Ureter (tissue), 1 donor: ENCODE measurements at places on chromosomes 6 and 20.

DNA sequence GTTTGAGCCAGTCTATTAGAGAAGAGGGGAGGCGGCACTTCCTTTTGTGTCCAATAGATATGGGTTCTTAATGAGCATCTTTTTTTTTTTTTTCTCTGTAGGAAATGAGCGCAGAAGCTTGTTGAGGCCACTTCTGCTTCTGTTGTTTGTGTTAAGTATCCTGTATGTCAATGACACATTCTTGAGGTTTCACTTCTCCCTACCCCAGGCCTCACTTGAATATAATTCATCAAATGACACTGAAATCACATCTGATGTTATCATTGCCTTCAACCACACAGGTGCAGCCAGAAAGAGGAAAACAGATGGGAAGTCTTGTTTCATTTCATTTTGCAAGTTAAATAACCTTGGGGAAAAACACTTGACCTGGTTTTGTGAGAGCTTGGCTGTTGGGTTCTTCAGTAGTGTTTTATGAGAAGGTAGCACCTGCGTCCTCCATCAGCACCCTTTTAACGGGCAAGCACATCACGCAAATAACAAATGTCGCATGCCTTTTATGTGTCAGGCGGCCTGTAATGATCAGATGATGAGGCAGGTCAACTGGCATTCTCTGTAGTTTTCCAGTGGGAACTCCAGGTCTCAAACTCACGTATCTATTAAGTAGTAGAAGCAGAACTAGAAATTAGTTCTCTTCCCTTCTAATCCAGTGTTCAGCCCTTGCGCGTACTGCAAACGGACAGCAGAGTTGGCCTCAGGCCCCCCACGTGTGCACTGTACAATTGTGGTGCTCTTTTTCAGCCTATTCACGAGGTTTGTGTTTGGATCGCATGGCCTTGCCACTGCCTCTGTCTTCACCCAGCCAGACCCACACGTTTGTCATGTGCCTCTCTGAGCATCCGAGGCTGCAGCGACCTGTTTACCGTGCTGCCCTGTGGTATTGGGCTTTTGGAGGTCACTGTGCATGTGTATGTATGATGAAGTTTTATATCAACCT is 23.5 kb downstream of the PLEKHG1 start:
- DNase-seq: no peak

GRCh38 chr6:68615938-68616337 is 19.1 kb upstream of the ADGRB3 start:
- no peak for DNase-seq

GRCh38 chr6:1592852-1593251 is 16.9 kb upstream of the FOXC1 start:
- no peak for DNase-seq

DNA sequence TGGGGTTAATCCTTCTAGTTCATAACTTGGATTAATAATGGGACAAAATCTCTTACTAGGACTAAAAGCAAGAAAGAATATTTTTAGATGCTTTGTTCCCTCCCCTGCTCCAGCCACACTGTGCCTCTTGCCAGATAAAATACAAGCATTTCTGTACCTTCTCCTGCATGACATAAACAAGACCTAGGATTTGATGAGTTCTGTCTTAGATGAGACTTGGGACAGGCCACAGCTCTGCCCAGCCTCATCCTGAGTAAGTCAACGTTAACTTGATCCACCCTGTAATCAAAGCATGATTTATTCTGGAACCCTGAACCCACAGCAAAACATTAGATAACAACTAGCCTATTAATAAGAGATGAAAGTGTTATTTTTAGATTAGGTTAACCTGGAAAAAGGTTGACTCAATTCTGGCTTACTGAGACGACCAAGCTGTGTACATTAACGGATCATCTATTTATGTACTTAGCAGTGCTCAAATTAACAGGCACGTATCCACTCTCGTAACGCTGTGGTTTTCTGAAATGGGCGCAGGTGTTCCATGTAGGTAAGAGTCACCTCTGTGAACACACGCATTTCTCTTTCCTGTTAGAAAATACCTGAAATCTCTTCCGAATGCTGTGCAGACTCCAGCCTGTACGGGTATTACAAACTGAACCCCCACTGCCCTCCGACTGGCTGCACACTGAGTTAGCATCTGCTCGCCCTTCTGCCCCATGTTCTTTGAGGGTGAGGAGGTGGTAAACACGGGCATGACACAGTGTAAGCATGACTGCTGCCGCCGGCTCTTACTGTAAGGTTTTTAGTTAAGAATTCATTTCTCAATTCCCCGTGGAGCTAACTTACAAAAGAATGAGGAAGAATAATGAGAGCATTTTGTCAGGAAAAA is 132.1 kb upstream of the FOXQ1 start:
- no peak for DNase-seq

DNA sequence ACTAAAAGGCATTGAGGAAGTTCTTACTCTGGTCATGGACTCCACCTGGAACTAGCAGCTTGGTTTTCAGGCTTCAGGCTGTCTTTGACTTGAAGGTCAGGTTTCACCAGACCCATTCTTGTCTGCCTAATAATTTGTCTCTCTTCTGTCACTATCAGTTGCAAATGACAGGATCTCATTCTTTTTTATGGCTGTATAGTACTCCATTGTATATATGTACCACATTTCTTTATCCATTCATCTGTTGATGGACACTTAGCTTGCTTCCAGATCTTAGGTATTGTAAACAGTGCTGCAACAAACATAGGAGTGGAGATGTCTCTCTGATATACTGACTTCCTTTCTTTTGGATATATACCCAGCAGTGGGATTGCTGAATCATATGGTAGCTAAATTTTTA is 73.1 kb upstream of the SYNCRIP start:
- no peak for DNase-seq

- DNase-seq: no peak
These were observed 32.5 kb upstream of the PIM1 start for GRCh38 chr6:37137201-37138090.

DNA sequence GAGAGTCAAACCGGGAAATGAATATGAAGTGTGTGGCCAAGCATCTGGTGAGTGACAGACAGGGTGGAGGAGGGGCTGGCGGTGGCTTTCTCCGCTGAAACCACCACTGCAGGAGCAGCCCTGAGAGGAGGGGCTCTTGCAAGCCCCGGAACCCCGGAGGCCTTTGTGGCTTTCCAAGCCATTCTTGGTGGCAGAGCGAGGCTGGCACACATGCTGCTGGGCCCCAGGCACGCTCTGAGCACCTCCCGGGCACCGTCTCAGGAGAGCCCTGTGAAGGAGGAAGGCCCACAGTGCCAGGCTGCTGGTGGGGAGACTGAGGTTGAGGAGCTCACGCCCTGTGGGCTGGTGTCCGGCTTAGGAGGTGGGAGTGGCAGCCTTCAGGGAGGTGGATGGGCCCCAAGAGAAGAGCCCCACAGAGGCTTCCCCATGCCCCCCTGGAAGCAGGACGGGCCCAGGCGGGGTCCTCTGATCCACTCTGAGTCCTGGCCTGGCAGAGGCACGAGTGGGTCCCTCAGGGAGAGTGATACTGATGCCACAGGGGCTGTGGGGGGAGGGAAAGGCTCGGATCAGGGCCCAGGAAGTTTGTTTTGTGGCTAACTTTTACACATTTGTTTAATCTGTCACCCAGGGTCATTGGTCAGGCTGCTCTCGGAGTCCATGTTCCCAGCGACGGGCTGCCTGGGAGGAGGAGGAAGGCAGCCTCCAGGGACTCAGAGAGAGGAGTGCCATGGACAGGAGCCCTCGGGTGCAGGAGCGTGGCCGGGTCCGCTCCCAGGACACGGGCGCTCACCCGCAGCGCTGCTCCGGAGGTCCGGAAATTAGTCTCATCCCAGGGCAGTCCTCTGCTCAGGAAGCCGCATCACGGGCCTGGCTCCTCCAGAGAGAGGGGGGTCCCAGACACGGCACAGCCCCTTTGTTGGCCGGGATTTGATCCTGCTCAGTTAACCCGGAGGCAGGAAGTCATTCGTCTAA is 170.7 kb downstream of the ERMARD start:
- no peak for DNase-seq

- DNase-seq: no peak
These were observed 209.7 kb upstream of the TENT5A start for GRCh38 chr6:81962198-81962597.

DNA sequence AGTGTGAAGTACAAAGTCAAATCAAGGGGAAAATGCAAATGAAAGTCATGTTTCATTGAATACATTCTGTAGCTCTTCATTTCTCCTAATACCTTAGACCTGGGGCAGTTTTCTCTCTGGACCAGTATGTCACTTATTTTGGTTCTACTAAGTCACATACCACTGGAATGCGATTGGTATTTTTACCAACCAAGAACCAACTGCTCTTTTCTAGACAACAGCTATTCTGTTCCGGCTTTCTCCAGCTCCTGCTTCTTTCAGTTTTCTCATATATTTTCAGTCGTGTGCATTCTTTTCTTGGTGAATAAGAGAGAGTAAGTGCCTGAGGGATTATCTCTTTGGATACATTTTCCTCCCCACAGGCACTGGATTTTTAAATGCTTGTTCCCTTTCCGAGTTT is 39.2 kb upstream of the SPACA1 start:
- no peak for DNase-seq

GRCh38 chr6:31351401-31352309 is 5.3 kb downstream of the HLA-B start:
- DNase-seq: no peak

- DNase-seq: no peak
These were observed 19.1 kb downstream of the FBXL4 start for GRCh38 chr6:98928688-98929087.

DNA sequence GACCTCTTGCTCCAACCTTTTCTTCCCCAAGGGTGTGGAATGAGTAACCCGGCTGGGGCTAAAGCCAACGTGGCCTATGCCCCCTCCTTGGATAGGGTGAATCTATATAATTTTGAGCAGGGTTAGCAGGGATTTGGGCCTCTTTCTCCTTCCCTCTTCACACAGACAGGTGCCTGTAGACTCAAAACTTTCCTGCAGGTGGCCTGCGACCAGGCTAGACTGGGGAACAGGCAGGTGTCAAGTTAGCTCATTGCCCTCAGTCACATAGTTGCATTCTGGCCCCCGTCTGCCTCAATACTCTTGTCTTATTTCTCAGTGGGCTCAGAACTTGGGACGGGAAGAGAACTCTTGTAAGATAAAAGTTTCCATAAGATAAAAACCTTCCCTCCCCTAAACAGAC is 243.0 kb downstream of the ATXN1 start:
- no peak for DNase-seq

DNA sequence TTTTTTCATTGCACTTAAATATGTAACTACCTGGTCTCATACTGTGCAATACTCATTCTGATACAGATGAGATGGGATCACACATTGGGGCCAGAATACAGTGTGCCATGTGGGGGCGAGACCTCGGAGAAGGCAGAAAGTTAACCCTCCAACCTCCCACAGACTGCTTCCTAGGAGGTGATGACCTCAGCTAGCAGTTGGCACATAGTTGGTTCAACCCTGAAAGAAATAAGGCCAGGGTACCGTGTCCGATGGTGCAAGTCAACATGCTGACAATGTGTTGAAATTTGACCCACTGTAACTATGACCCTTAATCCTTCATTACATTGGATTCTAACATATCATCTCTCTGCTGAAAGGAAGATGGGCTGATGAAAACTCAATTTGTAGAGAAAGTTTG is 61.9 kb downstream of the GJA10 start:
- DNase-seq: no peak
